Renal cortical epithelial cell (primary cell): ENCODE measurements at places on chromosomes 5 and 9. TPM values are rescaled to one million over a fixed set of nuclear protein-coding genes. Genes with fewer than 3 reads are reported as not detected.

The CD14 gene
- 5.3 TPM in 1 of 2 replicates, not detected in the other for total RNA-seq

DNA sequence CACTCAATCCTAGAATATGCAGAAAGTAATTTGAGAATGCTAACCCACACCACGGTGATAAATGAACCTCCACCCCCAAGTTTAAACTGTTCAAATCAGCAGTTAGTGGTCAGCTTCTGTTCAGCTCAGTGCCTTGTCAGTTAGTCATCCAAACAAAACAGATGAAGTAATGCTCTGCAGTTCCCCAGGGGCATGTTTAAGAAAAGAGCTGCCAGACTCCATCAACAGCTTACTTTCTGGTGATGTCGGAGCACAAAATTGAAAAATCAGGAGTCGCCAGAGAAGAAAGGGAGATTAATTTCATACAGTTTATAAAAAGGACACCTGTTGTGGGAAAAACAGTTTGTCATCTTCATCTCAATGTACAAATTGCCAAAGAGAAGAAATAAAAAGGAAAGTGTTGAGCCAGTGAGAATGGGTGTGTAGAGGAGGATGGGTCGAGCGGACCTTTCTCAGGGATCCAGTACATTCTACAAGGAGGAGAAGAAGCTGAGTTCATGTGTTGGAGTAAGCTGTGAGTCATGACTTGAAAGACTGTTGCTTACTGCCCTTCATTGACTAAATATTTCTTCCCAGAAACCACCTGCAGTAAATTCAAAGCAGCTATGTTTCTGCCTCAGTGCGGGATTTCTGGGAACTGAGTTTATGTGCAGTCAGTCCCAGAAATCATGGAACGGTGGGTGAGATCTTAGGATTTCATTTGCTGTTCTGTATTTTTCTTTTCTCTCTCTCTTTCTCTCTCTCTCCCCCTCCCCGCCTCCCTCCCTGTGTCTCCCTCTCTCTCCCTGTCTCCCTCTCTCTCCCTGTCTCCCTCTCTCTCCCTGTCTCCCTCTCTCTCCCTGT lies 13.7 kb downstream of the TRIO start:
- peak; percentile 99 for DNase-seq

DNA sequence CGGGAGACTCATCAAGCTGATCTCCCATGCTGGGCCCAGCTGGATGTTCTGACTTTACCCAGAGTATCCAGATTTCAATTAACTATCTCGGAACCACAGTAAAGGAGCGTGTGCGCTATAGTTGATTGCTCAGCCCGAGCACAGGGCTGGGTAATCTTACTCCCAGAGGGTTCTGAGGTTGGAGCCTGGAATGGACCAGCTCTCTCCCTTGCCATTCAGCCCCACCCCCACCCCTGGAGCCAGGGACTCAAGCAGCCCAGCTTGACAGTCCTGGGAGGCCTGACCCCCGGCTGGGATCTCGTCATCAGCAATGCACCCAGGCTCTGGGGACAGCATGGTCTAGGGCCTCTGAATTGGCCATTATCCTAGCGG lies 23.7 kb upstream of the PTGES start:
- no peak for DNase-seq

GRCh38 chr9:14345354-14346230 lies 31.7 kb upstream of the NFIB start:
- no peak for DNase-seq

- DNase-seq = no peak
Observed at GRCh38 chr9:127402401-127403090, 5.6 kb downstream of the SLC2A8 start.

The NUP188 gene
- total RNA-seq = 23.3 and 38.3 TPM in 2 replicates

The SLC25A51 gene
- 60.4 and 66.9 TPM in 2 replicates for total RNA-seq

The OR1Q1 gene
- total RNA-seq = not detected in 2 replicates

DNA sequence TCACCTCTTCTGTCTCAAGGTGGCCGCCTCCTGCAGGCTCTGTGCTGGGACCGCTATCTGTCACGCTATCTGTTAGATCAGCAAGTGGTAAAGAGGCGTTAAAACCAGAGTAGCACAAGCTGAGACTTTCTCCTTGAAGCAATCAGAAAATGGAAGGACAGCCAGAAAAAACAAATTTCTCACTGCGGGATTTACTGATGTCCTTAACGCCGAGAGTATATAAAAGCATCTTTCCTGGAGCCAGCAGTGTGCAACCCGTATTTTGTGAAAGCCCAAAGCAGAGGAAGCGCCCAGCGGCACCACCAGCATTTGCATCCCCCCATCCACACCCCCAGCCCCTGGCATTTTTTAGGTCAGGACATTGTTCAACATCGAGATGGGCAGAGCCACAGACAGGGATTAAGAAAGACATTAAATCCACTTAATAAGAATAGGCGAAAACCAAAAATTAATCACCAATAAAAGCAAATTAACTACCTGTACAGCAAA lies 48.6 kb downstream of the DUSP1 start:
- no peak for DNase-seq

The RNF183 gene
- total RNA-seq = 0.80 and 1.2 TPM in 2 replicates

DNA sequence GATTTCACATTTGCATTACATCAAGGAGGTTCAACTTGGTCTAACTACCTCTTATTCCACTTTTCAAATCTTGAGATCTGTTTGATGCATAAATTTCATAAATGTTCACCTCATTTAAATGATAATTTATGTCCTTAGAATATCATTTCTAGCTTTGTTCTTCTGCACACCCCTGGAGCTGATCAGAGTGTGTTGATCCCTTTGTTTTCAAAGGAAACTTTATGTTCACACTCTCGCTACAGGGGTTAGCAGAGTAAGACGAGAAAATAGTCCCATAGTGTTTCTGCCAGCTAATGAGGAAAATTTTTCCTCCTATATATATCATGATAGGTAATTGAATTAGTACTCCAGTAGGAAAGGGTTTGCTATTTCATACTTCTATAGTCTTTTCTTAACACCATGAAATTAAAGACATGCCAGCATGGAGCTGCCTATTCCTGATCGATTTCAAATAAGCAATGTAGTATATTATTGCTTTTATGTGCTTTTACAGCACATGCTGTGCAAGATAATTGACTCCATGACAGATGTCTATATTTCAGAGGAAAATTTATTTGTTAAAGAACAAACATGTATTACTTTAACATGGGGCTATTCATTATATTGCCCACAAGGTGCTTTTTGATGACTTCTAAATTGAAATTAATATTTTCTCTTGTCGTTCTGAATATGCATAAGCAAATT lies 4.8 kb upstream of the PAM start:
- DNase-seq = no peak

GRCh38 chr5:140293091-140293848 lies 9.6 kb downstream of the PFDN1 start:
- peak; percentile 31 for DNase-seq

The CCL21 gene
- total RNA-seq = not detected in 2 replicates

DNA sequence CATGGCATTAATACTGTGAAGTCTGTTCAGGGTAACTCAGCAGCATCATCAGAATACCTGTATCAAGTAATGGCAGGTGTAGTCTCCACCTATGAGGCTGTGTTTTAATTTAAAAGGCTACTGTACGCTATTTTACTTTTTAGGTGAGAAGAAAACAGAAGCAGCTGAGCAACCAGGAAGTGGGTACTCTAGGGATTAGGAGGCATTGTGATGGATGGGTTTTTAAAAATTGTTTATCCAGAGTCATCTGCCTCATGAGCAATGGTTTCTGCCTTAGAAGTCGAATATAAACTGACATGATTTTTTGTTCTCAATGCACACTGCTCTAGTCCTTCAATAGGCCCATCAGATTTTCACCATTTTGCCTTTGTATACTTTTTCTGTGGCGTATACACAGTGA lies 42.6 kb downstream of the PSIP1 start:
- DNase-seq = no peak

The SV2C gene
- total RNA-seq = not detected in 2 replicates

- DNase-seq = no peak
Observed at GRCh38 chr5:152364172-152364571, 40.9 kb downstream of the NMUR2 start.

The SVEP1 gene
- under 0.01 and 0.17 TPM in 2 replicates for total RNA-seq

DNA sequence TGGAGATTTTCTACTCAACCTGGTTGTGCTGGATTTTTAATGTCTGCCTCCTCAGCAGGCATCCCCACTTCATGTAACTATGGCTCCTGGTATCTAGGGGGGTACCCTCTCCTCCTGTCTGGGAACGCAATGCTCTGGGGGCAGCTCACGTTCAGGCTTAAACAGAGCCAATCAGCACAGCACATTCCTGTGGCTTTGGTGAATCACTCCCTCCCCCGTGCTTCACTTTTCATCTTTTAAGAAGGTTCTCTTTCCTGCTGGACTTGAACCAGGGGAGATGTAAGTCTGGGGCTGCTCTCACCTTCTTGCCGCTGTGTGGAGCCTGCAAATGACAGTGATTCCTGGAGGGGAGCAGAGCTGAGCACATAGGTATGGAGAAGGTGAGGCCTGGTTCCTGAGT lies 101.2 kb downstream of the MSX2 start:
- no peak for DNase-seq

The PCDHA4 gene
- 4.2 and 9.6 TPM in 2 replicates for total RNA-seq

The PCDHA10 gene
- 1.6 and 12.3 TPM in 2 replicates for total RNA-seq

- DNase-seq = peak; percentile 72
Observed at GRCh38 chr9:134366223-134367031, 40.2 kb downstream of the RXRA start.

GRCh38 chr5:125219710-125220109 lies 473.3 kb upstream of the ZNF608 start:
- no peak for DNase-seq

DNA sequence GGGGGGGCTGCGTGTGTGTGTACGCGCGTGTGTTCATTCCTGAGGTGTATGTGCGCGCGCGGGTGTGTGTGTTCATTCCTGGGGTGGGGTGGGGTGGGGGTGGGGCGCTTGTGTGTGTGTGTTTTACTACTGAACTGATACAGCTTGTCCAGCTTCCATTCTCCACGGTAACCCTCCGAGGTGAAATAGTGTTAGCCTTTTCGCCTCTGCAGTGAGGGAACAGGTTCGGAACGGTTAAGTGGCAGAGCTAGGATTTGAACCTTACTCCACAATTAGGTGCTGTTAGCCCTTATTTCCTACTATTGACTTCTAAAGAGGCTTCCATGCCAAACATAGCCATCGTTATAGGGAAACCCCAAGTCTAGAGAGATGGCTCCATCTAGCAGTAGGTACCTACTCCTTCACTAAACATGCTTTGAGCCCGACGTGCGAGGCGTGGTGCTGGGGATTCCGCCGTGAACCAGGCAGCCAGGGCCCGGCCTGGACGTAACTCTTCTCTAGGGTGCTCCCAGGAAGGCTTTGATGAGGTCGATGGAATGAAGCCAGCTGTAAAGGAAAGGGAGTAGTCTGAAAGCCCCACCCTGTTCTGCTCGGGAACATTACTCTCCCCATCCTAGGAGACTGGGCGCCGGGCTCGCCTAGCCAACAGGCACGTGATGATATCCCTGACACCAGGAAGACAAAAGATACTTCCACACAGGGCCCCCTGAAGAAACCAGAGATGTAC lies 782 bp upstream of the SKP1 start:
- peak; percentile 44 for DNase-seq

DNA sequence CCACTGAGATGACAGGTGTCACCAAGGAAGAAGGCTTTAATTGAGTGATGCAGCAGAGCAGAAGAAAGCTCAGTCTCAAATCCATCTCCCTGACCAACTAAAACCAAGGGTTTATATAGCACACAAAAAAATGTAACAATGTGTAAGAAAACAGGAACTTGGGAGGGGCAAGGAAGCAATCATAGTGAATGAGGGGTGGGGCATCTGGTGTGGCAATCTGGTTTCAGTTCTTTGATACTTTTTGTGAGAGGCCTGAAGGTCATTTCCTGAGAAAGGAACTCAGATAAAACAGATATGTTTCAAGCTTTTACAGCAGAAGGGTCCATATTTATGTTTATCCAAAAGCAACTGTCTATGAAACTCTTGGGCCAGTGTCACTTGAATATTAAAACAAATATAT lies 19.7 kb downstream of the CD180 start:
- no peak for DNase-seq

GRCh38 chr9:37126214-37126788 lies 5.9 kb downstream of the ZCCHC7 start:
- DNase-seq = no peak

GRCh38 chr9:109088221-109088620 lies 31.5 kb downstream of the TMEM245 start:
- peak; percentile 76 for DNase-seq

GRCh38 chr5:77683171-77683732 lies 44.7 kb upstream of the OTP start:
- DNase-seq = no peak

The C6 gene
- 0.05 TPM in 1 of 2 replicates, not detected in the other for total RNA-seq

DNA sequence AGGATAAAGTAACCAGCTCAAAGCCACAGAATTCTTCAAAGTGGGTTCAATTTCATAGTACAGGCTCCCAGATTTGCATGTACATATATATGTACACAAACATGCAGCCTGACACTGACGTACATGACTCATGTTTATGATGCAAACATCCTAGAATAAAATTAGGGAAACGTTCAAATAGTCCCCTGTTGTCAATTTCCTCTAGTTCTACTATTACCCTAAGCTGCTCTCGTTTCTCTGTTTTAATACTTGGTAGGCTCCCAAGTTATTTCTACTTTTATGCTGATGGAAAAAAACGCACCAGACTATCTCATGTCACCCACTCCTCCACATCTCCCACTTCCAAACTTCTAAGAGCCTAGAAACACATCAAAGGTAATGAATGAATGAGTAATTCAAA lies 229.7 kb downstream of the EPB41L4A start:
- DNase-seq = no peak
